ENCODE measurements at places on chromosomes 5 and 9.

DNA sequence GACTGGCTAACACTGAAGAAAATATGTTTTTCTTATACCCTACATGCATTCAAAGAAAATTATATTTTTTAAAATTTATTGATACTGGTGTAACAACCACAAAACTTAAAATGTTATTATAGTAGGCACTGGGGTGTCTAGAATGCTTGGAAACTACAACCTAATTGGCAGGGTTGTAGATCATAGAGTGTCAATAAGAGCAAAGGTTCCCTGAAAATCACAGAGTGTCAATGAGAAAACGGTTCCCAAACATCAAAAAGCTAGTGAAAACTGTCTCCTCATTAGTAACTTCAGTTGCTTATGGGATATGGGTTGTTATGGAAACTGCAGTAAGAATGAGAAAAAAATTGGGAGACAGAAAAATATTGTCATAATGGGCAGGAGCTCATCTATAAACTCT lies 214.4 kb upstream of the CCNG1 start:
- DNase-seq: no peak

GRCh38 chr5:122870219-122870856 lies 24.9 kb downstream of the SNX24 start:
- DNase-seq: no peak

DNA sequence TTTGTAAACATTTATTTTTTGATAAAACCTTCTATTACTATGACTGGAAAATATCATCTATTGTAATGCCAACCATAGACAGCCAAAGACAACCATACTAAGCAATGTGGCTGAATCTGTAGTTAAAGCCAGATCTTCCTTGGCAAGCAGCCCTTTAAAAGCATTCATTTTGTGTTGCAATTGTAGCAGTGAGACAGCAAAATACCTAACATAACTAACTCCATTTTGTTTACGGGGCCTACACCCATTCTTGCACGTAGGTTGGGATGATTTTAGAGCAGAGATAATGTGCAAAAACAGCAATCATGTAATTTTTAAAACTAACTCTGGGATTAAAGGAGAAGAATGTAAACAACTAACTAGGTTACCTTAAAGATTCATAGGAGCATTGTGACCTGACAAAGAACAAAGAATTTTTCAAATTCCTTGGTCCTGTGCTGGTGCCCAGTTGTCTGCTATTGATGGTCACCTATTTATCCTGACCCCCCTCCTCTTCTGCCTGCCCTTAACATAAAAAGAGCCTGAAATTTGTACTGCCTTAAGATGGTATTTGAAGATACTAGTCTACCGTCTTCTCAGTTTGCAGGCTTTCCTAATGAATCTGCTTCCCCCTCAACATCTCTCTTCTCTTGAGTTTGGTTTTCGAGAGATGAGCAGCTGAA lies 10.6 kb downstream of the IFNA1 start:
- DNase-seq: no peak

DNA sequence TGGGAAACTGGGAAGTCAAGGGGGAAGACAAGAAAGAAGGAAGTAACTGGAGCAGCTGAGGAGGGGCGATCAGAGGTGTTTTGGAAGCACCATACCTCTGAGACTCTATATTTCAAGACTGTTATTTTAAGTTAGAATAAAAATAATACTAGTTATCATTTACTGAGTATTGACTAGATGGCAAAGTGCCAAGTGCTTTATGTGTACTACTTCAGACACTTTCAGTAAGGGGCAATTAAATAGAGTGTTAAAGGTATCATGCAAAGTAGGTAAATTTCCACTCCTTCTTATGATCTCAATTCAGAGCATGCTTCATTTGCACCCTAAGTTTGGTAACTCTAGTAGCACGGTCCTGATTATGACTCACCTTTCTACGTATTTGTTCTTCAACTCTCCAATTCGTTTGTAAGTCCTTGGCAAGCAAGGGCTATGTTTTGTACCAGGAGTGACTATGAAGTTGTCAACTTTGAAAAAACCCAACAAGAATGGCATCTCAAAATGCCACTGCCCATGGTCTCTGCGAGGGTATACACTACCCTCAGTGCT lies 152.4 kb upstream of the RAPGEF1 start:
- no peak for DNase-seq
